ENCODE measurements at places on chromosomes 7 and 10.

GRCh38 chr7:18489624-18490023 lies 5.9 kb upstream of the HDAC9 start:
- no peak for DNase-seq

- DNase-seq = no peak
These were observed 12.5 kb downstream of the PRF1 start for GRCh38 chr10:70589762-70590654.

- DNase-seq = no peak
These were observed 94.8 kb downstream of the SVIL start for GRCh38 chr10:29540016-29540415.

GRCh38 chr10:108411894-108412293 lies 1247.4 kb upstream of the SORCS1 start:
- no peak for DNase-seq

DNA sequence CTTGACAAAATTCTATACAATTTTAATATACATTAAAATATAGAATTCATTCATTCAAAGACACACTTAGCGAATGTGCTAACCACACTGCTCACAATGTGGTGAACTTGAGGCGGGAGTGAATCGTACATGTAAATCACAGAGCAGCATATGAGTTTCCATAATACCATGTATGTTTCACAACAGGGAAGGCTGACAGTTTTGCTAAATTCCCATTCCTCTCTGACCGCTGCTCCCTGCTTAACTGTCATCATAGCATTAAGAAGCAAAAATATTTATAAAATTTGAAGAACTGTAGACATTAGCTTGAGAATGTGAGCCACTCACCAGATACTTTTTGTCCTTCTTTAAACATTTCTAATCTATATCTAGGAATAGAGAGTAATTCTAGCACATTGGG lies 763.3 kb downstream of the MAGI2 start:
- no peak for DNase-seq

- DNase-seq = no peak
These were observed 4.5 kb upstream of the GATA3 start for GRCh38 chr10:8049865-8050555.

DNA sequence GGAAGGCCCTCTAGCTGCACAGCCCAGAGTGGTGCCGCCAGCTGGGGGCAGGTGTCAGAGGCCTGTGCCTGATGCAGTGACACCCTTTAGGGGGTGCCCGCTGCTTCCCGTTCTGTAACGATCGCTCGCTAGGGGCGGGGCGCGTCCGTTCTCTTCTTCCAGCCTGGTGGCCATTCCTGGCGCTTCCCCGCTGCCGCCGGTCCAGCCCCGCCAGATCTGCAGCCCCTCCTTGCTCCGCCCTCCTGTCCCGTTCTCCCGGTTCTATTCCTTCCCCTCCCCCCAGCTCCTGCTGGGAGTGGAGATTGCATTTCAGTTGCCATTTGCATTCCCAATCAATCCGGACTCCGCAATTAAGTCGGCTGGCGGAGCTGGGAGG lies 39.2 kb downstream of the AGAP3 start:
- no peak for DNase-seq

DNA sequence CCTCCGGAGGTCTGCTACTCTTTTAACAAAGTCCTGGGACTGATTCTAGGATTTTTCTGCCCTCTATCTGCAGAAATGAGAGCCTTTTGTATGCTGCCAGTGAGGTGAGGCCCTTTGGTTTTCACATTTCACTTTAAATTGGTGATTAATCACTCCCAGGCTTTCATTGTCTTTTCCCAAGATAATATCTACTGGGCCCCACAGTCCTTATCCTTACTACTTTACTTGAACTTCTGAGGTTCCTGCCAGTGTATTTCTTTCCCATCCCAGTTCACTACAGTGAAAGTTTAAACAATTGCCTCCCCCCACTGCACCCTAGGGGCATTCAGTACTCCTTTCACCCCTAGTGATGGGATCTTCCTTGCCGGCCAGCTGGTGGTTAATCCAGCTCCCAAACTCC lies 127.4 kb upstream of the INHBA start:
- DNase-seq = no peak
